ENCODE measurements at places on chromosomes 1 and 21. TPM values are rescaled to one million over a fixed set of nuclear protein-coding genes. Genes with fewer than 3 reads are reported as not detected.

EBNA1BP2 gene
- 32.5 TPM for total RNA-seq

NR1I3 gene
- total RNA-seq = not detected

C1orf105 gene
- not detected for total RNA-seq

PBX1 gene
- 38.8 TPM for total RNA-seq

ANGPTL1 gene
- total RNA-seq = 8.4 TPM

DRAM2 gene
- total RNA-seq = 56.9 TPM

CRYBG2 gene
- total RNA-seq = 3.7 TPM

DFFB gene
- 9.3 TPM for total RNA-seq

RSPH1 gene
- total RNA-seq = 0.46 TPM

SH2D2A gene
- 4.1 TPM for total RNA-seq

SZRD1 gene
- 64.3 TPM for total RNA-seq

INAVA gene
- total RNA-seq = 13.0 TPM

DYNLT5 gene
- 0.40 TPM for total RNA-seq

CELF3 gene
- not detected for total RNA-seq

CAPN9 gene
- 8.0 TPM for total RNA-seq

KPRP gene
- not detected for total RNA-seq

COL8A2 gene
- 18.9 TPM for total RNA-seq

All from upper lobe of left lung (tissue), 6 donors.